Kidney glomerular epithelial cell (primary cell): ENCODE measurements at places on chromosomes 11 and 22.

- no peak for DNase-seq
These were observed 50.9 kb downstream of the ARFGAP3 start for GRCh38 chr22:42805998-42806830.

GRCh38 chr11:8584082-8584481 lies 9.9 kb downstream of the STK33 start:
- peak; percentile 56 for DNase-seq

DNA sequence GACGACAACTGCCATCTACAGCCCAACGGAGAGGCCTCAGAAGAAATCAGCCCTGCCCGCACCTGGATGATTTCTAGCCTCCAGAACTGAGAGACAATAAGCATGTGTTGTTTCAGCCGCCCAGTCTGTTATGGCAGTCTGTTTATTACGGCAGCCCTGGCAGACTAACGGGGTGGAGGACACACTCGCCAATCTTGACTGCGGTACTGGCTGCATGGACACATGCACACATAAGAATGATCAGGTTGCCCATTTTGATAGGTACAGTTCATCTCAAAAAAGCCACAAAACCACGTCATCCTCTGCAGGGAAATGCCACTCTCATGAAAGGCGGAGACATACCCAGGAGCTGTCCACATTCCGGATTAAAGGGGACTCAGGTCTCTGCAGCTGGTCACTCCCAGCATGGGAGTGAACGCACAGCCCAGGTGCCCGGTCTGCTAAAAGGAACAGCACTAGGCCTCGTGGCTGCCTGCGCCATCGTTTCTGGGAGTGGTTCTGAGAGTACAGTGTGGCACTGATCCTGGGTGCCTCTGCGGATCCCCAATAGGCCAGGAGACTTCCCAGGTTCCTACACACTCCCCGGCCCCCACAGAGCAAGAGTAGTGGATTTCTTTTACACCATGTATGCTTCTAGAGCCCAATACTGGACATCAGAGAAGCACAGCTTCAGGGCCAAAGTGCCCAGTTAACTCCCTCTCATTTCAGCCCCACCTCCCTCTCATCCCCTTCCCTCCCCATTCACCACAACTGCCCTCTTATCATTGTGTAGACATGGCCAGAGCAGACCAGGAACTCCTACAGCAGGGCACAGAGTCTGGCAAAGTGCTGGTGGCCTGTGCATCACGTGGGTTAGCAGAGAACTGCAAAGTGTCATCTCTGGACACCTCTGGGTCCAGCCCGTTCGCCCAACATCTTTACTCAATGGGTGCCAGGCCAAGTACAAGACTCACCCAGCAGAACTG lies 11.7 kb upstream of the COMT start:
- DNase-seq: no peak

DNA sequence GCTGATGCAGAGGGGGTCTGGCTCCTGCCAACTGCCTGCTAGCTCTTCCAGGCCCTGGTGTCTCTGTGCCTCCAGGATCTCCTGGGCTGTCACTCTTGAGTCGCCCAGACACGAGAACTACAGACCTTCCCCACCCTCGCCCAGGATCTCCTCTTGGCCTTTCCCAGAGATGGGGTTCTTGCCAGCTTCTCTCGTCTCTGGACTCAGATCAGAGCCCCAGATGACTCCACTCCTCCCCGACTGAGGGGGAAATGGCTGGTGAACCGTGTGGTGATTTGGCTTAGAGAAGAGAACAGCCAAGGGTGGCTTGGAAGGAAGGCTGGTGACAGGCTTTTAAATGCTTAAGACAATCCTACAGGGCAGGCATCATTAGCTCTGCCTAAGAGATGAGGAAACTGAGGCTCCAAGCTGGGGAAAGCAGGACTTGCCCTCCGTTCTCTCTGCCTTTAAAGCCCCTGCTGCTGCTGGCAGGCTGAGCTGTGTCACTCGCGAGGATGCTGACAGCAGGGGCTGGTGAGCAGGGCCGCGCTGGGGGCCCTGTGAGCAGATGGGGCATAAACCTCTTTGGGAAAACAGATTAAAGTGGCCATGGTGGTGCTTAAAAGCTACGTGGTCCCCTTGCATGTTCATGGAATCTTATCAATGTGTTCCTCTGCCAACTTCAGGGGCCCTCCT lies 90.3 kb upstream of the THY1 start:
- no peak for DNase-seq

DNA sequence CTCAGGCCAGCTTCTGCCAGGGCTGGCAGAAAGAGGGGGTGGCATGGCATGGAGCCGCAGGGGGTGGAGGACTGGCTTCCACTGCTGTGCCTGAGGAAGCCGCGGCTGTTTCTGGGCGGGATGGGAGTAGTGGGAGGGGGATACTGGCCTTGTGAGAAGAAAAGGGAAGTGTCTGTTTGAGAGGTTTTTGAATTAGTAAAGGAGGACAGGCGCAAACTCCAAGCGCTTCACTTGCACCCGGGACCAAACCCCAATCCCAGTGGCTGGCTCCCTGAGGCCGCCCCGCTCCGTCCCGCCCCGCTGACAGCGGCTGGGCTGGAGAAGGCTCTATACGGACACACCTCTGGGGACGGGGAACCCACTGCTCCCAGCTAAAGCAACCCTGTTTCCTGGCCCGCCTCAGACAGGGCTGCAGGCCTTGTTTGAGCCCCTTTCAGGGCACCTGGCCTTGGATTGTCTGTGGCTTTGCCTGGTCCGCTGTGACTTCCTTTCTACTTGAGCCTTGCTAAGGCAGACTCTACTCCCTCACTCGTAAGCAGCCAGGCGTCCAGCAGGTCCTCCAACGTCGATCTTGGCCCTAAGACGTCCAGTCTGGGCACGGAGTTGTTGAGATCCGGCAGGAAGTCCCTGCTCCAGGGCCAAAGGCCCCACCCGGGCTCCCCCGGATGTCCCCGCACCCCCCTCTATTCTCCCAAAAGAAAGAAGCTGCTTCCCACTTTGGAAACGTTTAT lies 2.2 kb downstream of the APOA1 start:
- DNase-seq: no peak

- DNase-seq: no peak
These were observed 221.2 kb upstream of the B3GAT1 start for GRCh38 chr11:134633276-134633675.

DNA sequence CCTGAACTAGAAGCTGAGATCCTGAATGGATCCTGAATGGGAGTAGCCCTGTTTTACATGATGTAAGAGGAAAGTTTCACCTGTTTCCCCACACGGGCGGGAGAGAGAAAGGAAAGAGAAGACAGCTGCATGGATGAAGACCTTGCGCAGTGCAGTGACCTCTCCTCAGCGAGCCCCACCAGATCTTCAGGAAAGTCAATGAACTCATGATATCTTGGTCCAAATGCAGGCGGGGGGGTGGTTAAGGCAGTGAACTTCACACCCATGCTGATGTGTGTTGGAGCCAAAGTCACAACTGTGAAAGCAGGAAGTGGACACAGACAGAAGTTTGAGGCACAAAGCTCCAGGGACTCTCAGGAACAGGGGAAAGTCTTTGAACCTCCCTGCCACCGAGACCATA lies 8.6 kb upstream of the FJX1 start:
- DNase-seq: no peak

GRCh38 chr11:12377824-12378593 lies 638 bp downstream of the PARVA start:
- peak; percentile 79 for DNase-seq

DNA sequence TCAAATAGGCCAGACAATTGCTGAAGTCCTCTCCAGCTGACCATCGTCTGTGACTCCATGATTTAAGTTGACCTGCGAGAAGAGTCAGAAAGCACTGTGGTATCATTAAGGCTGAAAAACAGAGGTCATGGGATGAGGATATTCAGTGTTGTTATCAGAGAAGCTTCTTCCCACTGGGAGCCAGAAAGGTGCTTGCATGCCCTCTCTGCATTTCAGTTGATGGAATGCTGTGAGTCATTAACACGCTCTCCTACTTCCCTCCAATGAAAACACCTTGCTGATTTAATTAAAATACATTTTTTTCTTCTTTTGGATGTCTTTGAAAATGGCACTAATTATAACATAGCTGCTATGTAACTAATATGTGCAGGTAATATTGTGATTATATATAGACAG lies 667.0 kb downstream of the NTM start:
- DNase-seq: peak; percentile 52

- no peak for DNase-seq
These were observed 12.0 kb upstream of the TTLL12 start for GRCh38 chr22:43198936-43199335.

GRCh38 chr11:64742087-64742888 lies 1.7 kb downstream of the RASGRP2 start:
- no peak for DNase-seq

DNA sequence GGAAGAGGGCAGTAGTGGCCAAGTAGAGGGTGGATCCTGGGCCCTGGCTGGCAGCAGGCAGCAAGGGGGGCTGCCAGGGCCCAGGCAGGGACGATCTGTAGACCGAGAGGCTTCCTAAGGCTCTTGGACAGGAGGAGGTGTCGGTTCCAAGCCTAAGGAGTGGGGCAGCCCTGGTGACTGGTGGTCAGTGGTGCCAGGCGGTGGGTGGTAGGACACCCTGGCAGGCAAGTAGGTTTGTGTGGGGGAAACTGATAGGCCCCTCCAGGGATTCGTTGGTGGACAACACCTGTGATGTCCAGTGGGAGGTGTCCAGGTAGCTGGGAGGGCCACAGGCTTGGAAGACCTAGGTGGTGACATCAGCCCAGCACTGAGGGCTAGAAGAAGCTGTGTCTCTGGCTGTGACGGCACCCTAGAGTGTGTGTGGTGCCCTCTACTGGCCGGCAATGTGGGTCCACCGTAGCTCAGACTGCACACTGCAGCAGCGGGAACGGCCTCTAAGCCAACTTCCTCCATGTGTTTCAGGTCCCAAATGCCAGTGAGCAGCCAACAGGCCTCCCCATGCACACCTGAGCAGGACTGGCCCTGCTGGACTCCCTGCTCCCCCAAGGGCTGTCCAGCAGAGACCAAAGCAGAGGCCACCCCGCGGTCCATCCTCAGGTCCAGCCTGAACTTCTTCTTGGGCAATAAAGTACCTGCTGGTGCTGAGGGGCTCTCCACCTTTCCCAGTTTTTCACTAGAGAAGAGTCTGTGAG lies 9.4 kb upstream of the SAMM50 start:
- DNase-seq: peak; percentile 40

GRCh38 chr11:106442032-106442431 lies 364.6 kb downstream of the AASDHPPT start:
- DNase-seq: no peak

GRCh38 chr11:85115798-85116197 lies 511.3 kb downstream of the DLG2 start:
- peak; percentile 3 for DNase-seq

- no peak for DNase-seq
These were observed 10.8 kb downstream of the RPS13 start for GRCh38 chr11:17066691-17067090.

GRCh38 chr11:61911701-61912529 lies 5.5 kb downstream of the RAB3IL1 start:
- no peak for DNase-seq

DNA sequence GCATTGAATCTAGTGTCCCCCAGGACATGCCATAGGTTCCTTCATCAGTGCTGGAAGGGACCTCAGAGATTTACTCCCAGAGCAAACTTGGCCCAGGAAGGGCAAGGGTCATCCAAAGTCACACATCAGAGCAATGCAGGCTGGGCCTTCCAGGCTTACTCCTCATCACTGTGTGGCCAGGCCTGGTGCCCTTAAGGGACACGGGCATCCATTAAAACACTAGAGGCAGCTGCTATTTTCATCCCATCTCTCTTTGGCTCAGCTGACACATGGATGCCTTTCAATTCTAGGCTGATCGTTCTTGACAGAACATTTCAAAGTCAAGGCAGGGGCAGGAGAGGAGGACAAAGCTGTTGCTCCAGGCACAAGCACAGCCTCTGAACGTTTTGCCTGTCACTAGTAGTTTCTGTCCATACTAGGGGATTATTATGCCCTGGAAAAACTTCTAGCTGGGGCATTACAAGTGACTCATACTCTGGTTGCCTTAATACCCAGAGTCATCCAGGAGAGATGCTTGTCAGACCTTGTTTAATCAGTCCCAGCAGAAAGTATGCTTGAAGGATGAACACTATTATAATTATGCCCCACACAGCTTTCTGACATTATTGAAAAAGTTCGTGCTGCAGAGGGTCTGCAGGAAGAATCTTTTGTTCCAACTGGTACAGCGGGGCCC lies 240.3 kb downstream of the TENM4 start:
- no peak for DNase-seq

DNA sequence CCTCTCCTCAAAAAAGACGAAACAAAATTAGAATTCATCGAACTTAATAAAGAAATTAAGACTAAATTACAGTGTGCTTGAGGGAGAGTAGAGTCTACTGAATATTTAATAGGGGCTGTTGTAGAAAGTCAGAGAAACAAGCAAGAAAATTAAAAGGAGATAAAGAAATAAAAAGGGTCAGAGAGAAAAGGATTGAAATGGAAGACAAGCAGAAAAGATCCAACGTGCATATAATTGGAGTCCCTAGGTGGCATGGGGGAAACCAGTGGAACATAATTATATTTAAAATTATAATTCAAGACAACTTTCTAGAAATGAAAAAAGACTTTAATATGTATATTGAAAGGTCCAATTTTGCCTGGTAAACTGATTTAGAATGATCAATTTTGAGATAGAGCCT lies 74.3 kb downstream of the ACER3 start:
- DNase-seq: no peak

- DNase-seq: no peak
These were observed 99.8 kb upstream of the OLFML1 start for GRCh38 chr11:7385532-7385931.

DNA sequence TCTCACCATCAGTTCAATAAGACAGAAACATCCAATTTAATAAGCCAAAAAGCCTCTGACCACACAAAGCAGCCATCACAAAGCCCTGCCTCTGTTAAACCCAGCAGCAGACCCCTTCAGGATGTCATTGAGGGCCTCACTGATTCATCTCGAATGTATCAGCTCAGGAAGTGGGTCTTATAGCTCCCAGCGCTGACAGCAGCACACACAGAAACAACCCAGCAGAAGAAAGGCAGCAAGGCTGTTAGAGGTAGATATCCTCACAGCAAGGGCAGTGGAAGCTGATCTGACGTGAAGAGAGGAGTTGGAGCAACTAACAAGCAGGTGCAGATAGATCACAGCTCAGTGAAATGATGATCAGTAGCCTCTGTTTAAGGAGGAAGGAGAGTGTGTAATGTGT lies 86.2 kb upstream of the NCAM1 start:
- DNase-seq: no peak

GRCh38 chr22:17855572-17856290 lies 81.5 kb upstream of the BID start:
- DNase-seq: no peak

GRCh38 chr11:12787847-12788246 lies 113.6 kb downstream of the TEAD1 start:
- DNase-seq: peak; percentile 36

DNA sequence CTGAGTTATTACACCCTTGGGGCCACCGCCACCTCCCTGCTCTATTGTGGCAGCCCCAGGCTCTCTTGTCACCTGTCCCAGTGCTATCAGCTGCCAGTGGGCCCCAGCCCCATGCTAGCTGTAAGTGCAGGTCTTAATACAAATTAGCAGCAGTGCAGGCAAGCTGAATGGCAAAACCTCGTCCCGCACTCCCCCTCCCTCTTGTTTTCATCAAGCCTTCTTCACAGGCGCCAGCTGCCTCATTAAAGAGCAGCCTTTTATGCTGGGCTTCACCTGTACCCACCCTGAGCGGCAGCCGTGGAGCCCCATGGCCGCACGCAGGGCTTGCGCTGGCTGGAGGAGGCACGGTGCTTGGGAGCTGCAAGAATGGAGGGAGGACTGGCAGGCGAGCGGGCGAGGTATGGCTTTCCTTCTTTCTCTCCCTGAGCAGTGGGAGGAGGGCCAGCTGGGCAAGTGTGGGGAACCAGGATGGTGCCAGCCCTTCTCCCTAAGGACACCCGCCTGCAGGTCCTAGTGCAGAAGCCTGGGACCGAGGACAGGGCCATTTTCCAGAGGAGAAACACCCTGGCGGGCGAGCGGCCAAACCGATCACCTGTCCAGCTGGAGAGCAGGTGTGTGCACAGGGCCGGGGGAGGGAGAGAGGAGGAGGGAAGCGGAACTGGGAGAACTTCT lies 70.7 kb downstream of the FLI1 start:
- no peak for DNase-seq
